ENCODE measurements at places on chromosomes 12 and 14.
A peak's percentile ranks its signal among the peaks of the same experiment; 100 is the strongest.

DNA sequence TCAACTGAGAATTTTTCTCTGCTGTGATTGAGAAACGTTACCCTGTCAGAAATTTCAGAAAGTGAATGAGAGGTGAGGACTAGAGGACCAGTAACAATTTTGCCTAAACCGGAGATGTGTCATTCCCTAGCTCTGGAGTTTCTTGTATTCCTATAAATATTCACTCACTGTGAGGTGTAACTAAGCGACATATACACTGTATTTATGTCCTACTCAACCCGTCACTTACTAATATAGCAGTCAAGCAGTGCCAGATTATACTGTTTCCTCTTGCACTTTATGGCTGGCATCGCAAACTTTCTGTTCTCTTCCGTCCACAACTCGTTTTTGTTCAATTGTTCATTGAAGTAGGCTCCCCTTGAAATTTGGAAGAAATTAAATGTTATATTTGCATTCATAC, 192.9 kb downstream of the NOVA1 start:
- DNase-seq, result no peak

DNA sequence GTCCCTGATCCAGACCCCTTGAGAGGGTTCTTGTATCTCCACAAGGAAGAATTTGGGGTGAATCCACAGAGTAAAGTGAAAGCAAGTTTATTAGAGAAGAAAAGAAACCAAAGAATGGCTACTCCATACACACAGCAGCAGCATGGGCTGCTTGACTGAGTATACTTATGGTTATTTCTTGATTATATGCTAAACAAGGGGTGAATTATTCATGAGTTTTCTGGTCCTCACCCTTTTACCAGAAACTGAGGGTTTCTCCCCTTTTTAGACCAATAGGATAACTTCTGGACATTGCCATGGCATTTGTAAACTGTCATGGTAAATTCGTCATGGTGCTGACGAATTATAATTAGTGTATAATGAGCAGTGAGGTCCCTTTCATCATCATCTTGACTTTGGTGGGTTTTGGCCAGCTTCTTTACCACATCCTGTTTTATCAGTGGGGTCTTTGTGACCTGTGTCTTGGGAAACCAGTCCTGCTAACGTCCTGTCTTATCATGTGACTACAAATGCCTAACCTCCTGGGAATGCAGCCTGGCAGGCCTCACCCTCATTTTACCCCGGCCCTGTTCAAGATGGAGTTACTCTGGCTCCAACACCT, 121.9 kb downstream of the SPTSSA start:
- peak; percentile 41 for DNase-seq

- DNase-seq, result no peak
Observed at GRCh38 chr12:20375560-20375959, 7.2 kb downstream of the PDE3A start.

DNA sequence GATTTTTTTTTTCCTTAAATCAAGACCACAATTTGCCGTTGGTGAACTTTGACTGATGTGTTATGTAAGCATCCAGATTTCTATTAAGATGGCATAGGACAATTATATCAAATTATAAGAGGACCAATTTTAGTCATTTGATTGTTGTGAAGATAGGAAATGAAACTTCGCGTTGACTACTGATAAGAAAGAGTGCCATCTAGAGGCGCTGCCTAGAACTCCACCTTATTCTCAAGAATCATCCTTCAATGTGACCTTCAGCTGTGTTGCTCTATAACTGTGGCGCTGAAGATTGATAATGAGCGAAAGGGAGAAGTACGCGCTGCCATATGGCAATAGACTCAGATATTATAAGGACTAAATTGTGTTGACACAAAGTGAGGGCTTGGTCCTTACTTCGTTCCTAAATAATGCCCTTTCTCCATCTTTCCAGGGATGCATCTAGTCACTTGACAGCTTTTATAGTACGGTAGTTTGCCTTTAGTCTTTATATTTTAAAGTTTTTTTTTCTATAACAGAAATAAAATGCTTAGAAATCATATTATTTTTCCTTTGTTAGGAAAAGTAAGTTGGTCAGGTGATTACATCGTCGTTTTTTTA, 350.8 kb upstream of the STXBP6 start:
- peak; percentile 61 for DNase-seq

- DNase-seq, result peak; percentile 58
Observed at GRCh38 chr12:124713436-124714082, 146.1 kb upstream of the NCOR2 start.

DNA sequence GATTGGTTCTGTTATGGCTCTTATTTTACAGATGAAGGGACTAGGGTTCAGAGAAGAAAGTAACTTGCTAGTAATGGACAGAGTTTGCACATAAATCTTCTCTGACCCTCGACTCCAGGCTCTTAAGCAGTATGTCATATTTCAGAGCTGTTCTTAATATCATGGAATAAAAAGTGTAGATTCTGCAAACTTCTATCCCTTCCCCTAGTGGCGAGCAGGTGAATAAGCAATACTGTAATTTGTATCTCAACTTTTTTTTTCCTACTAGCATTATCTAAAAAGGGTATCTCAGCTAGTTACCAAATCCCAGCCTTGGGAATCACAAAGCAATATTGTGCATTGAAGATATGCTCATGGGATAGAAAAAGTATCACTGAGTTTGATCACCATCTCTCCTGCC, 83.2 kb downstream of the ANO4 start:
- no peak for DNase-seq

DNA sequence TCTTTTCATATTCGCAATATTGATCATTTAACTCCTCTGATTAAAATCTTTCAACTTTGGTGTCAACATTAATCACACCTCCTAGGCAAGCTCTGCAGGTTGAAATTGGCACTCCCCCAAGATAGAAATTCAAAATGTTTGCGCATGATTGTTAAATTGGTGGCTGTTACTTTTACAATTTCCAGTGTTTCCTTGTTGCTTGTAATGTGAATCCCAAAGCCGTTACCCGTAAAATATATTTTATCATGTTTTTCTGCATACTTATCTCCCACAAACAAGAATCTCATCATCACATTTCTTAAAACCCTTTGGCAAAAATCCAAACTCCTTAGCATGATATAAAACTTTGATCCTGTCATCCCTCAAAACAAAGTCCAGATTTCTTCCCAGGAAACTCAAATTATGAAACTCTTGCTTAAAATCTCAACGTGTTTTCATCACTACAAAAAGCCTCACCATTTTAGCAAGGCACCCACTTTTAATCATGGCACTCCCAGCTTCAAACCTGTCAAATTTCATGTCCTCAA, 14.7 kb downstream of the RTL1 start:
- no peak for DNase-seq

- peak; percentile 20 for DNase-seq
Observed at GRCh38 chr12:121990692-121991603, 30.7 kb upstream of the BCL7A start.

DNA sequence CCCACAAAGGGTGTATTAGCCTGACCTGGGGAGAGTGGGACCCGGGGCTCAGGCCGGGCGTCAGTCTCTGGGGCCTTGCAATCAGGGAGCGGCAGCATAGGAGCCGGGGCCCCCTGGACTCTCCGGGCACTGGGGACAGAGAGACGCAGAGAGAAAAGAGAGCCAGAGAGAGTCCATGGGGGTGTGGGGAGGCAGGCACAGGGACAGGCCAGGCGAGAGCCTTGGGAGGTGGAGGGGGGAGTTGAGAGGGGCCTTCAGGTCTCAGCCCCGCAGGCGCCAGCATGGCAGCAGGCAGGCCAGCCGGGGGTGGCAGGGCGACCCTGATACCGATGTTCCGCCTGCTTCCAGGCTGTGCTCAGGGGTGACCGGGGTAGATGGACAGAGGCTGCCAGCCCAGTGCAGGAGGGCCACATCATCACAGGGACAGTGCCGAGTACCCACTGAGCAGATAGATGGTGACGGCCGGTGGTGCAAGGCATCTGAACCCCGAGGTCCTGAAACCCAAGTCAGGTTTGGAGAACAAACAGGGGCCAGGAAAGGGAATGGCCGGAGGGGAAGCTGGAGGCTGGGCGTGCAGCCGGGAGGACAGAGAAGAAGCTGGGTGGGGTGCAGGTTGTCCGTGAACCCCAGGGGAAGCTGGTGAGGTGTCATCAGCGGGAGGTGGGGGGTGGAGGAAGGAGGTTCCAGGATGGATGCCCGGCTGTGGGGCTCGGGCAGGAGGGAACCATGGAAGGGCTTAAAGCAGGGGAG, 2.9 kb downstream of the EXOC3L4 start:
- DNase-seq, result no peak

Data from epithelial cell of esophagus (primary cell).